ENCODE measurements at places on chromosomes 11 and 22. TPM values are rescaled to one million over a fixed set of nuclear protein-coding genes. Genes with fewer than 3 reads are reported as not detected.

Gene AQP11
- total RNA-seq, result 1.6 TPM

DNA sequence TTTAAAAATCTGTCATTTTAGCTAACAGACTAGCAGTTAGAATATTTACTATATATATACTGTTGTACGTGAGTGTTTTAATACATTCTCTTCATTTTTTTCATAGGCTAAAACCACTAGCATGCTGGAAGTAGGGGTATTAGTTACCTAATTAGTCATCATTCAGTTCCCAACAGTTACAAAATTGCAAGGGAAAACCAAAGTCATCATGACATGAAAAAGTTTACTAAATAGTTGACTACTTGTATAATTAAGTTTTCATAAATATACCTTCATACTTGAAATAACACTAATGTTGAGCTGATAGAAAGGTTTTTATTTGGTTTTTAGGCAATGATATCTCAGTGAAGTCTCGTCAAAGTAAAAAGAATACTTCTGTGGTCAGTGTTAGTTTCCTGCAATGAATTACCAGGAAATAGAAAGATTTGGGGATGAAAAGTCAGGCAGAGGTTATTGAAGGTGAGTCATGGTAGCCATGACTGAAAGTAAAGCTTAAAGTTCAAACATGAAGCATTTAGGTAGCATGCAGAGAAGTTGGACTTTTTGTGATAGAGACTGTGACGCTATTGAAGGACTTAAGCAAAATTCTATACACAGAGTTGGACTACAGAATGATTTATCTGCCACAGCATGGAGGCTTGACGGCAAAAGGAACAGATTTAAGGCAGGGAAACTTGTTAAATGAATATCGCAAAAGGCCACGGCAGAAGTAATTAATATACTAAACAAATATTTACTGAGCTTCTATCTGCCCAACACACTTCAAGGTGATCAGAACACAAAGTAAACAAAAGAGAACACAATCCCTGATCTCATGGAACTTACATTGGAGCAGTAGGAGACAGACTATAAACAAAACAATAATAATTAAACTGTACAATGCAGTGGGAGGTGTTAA, 828.1 kb upstream of the FAT3 start:
- H3K27ac ChIP-seq, result no peak overlapping the region
- peaks cover 24% of the 10 kb centered on the region for H3K4me1 ChIP-seq
- H3K36me3 ChIP-seq, result no peaks in the 10 kb centered on the region
- H3K4me3 ChIP-seq, result no peak overlapping the region
- DNase-seq, result no peak

GRCh38 chr11:118790357-118791110, 430 bp downstream of the DDX6 start:
- H3K27ac ChIP-seq, result peak overlapping the region; percentile 98
- peak; percentile 60 for DNase-seq
- H3K36me3 ChIP-seq, result no peaks in the 10 kb centered on the region
- H3K27me3 ChIP-seq, result no peaks in the 10 kb centered on the region

DNA sequence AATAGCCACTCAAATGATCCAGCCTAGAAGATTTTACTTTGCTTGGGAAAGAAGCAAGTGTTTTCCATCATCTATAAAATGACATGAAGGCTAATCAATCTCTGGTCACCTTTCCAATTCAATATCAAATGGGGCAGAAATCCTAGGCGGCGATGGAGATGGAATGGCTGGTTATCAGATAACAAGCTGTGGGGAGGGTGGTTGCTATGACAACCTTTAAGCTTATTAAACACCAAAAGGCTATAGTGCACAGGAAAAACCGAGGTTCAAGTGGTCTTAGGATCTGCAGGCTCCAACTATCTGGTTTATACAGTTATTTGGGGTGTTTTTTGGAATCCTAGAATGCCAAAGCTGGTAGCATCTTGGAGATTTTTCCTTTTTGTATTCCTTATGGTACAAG, 13.9 kb upstream of the BSX start:
- no peak for DNase-seq
- no peak overlapping the region for H3K4me3 ChIP-seq
- no peaks in the 10 kb centered on the region for H3K27me3 ChIP-seq
- H3K27ac ChIP-seq, result no peak overlapping the region

- H3K27me3 ChIP-seq, result no peaks in the 10 kb centered on the region
- H3K36me3 ChIP-seq, result no peaks in the 10 kb centered on the region
- H3K4me1 ChIP-seq, result no peaks in the 10 kb centered on the region
- no peak for DNase-seq
- H3K4me3 ChIP-seq, result no peak overlapping the region
Measured at GRCh38 chr22:20656516-20656901, 117.4 kb upstream of the SERPIND1 start.

DNA sequence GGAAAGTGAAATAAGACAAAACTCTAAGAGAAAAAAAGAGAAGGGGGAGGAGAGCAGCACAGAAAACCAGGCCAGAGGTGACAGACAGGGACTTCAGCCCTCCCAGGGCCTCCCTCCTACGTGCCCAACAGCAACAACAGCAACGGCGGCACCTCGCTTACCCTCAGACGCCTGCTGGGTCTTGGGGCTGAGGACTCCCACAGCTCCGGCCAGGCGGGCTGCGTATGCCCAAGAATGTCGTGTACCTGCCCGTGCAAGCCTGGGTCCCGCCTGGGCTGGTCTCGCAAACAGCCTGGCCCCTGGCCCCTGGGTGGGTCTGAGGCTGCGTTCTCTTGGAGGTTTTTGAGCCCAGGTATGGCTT, 30.5 kb downstream of the ARAP1 start:
- peak overlapping the region; percentile 16 for H3K4me3 ChIP-seq
- no peaks in the 10 kb centered on the region for H3K27me3 ChIP-seq
- DNase-seq, result peak; percentile 48
- H3K36me3 ChIP-seq, result no peaks in the 10 kb centered on the region

GRCh38 chr11:75499423-75500190, 26.1 kb downstream of the GDPD5 start:
- H3K4me3 ChIP-seq, result no peak overlapping the region
- no peaks in the 10 kb centered on the region for H3K36me3 ChIP-seq
- H3K4me1 ChIP-seq, result peaks cover 6% of the 10 kb centered on the region
- DNase-seq, result peak; percentile 49
- no peaks in the 10 kb centered on the region for H3K27me3 ChIP-seq
